Stimulated activated CD8-positive, alpha-beta memory T cell treated with anti-CD3 and anti-CD28 coated beads, Interleukin-15, amount 100 ng/mL, for 4 hours (primary cell): ENCODE measurements at places on chromosomes 7 and 10.

- DNase-seq: no peak
These were observed 578.5 kb upstream of the MKI67 start for GRCh38 chr10:128704716-128705115.

DNA sequence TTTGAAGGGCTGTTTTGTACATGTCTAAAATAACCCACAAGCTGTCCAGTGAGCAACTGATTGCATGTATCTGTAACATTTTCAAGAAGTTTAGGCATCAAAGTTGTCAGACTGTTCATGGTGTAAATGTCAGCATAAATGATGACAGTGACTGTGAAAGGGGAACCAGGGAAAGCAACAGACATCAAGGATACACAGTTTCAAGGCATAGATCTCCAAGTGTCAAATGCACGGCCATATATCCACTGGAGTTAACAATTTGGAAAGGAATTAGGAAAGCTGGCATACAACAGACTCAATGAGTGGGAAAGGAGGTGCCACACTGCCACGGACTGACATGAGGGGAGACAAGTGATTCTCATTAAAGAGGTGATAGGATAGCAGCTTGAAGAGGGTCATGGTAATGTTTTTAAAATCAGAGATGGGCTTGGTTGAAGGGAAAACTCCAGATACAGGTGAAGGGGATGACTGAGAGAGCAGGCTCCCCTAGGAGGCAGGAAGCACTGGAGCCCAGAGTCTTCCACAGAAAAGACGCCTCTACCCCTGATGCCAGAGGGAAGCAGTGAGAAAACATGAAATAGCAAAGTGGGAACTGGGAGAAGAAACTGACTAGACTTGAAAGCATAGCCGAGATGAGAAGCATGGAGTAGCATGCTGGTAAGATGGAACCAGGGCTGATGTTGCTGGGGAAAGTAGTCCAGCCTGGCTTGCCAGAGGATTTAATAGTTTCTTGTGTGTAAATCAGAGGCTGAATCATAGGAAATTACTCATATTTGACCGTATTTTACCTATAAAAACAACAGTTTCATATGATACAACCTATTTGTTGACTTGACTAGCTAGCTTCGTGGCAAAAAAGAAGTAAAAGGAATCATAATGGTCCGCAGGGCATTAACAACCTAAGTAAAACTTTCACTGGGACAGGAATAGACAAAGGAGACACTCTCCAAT lies 18.6 kb downstream of the NSMCE4A start:
- no peak for DNase-seq

- no peak for DNase-seq
These were observed 123.2 kb downstream of the ST7 start for GRCh38 chr7:117076426-117076943.

GRCh38 chr10:65620404-65621048 lies 1305.3 kb upstream of the LRRTM3 start:
- no peak for DNase-seq

DNA sequence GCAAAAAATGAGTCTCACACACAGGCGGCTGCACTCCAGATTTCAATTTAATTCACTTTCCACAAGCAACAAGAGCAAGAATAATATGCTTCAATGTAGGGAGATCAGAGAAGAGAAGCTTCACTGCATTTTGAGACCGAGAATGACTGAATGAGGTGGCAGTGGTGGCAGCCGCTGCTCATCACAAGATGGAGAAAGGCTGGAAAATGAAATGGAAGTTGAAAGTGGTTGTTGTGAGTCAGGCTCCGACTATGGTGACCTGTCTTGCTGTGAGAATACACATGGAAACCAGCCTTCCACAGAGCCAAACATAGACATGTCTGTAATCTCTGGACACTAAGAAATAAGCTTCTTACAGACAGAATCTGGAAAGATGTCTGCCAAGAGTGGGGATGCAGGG lies 499.6 kb upstream of the LRRN3 start:
- no peak for DNase-seq

DNA sequence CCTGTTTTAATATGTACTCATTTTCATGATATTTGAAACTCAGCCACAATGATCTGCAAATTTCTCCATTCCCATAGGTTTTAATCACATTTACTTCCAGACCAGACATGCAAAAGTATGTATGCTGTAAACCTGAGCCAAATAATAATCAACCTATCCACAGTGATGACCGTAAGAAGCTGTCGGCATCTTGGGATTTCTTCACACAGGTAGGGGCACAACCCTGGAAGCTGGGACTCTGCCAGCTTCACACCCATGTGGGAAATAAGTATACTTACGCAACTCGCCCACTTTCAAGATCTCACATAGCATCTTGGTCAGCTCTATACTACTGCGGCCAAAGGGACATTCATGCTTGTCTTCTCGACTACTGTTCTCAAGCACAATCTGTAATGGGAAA lies 352.3 kb downstream of the ELMO1 start:
- no peak for DNase-seq

- DNase-seq: no peak
These were observed 567.7 kb downstream of the TCERG1L start for GRCh38 chr10:130743751-130744271.

DNA sequence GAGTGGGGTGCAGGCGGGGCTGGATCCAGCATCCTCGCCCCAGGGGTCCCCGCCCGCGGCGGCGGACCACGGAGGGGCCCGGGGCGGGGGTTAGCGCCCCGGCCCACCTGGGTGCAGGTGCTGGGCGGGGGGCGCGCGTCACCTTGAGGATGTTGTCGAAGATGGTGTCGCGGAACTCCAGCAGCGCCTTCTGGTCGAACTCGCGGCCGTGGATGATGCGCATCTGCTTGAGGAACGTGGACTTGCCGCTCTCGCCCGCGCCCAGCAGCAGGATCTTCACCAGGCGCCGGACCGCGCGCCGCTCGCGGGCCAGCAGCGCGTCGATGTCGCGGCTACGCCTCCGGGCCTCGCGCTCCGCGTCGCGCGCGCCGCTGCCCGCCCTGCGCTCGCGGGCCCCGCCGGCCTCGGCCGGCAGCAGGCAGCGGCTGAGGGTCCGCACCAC lies 376 bp downstream of the GNA12 start:
- no peak for DNase-seq

GRCh38 chr10:128884496-128885072 lies 582.5 kb upstream of the MGMT start:
- DNase-seq: no peak

- DNase-seq: no peak
These were observed 258.6 kb upstream of the TCERG1L start for GRCh38 chr10:131569851-131570715.

- no peak for DNase-seq
These were observed 138.2 kb downstream of the C10orf105 start for GRCh38 chr10:71581376-71581775.

DNA sequence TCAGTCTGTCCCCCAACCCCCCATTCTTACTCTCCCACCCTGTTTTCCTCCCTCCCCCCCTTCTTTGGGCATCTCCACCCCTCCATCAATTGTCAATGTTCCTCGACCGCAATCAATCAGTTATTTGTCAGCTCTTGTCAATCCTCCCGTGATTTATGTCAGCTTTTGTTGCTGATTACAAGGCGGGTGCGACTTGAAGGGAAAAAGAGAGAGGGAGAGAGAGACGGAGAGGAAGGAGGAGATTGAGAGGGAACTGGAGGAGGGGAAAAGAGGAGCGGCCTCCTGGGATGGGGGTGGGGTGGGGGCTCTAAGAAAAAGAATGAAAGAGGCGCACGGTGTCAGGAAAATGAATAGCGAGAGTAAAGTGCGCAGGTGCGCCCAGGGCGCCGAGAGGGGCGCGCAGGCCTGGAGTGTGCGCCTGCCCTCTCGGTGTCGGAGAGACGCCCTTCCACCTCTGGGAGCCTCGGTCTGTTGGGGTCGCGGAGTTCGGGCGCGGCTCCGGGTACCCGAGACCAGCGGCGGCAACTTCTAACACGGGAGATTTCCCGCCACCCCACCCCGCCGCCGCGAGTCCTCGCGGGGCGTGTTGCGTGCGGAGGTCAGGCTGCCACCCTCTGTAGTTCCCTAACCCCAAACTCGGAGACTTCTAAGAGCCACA lies 1.1 kb upstream of the ZNF503 start:
- no peak for DNase-seq

DNA sequence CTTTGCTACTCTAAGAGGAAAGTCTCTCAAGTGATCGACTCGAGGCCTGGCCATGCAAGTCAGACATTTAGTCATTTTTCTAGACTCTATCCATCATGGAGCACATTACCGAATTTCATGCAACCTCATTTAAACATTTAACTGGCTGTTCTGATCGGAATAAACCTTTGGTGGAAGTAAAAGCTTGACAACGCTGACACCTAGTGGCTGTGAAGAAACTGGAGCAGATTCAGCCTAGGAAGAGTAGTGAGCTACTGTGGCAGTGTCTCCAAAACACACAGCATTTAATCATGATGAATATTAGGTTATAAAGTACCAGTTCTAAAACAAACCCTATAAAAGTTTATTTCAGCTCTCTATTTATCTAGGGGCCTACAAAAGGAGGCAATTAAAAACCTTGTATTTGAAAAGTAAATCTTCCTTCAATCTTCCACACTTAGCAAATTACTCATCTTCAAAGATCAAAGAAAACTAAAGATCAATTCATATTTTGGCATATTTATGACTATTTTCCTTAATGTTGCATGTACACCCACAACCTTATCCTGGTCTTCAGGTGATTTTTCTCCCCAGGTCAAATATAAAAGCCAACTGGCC lies 175.0 kb downstream of the CTNNA3 start:
- DNase-seq: no peak

DNA sequence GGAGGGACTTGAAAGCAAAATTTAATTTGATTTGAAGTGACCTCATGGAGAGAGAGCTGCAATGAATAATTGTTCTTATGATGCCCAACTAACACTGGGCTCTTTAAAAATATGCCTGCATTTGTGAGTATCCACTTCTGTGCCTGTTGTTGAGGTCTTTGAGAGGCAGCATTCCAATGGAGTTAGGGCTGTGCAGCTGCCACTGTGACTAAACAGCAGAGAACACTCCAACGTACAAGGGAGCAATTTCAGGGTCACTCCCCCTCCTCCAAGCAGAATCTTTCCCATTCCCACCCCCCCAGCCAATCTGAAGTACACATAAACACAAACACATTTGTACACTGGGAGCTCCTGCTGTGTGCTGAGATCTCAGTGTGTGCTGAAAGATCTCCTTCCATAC lies 28.0 kb upstream of the GSAP start:
- no peak for DNase-seq

GRCh38 chr10:76034353-76035205 lies 603.2 kb downstream of the LRMDA start:
- no peak for DNase-seq

GRCh38 chr10:129509835-129510234 lies 42.8 kb downstream of the MGMT start:
- no peak for DNase-seq

GRCh38 chr7:74573512-74573911 lies 84.0 kb upstream of the GTF2I start:
- no peak for DNase-seq

- no peak for DNase-seq
These were observed 498.7 kb downstream of the NXPH1 start for GRCh38 chr7:8931906-8932646.

GRCh38 chr10:50501924-50502452 lies 121.8 kb downstream of the SGMS1 start:
- DNase-seq: no peak

DNA sequence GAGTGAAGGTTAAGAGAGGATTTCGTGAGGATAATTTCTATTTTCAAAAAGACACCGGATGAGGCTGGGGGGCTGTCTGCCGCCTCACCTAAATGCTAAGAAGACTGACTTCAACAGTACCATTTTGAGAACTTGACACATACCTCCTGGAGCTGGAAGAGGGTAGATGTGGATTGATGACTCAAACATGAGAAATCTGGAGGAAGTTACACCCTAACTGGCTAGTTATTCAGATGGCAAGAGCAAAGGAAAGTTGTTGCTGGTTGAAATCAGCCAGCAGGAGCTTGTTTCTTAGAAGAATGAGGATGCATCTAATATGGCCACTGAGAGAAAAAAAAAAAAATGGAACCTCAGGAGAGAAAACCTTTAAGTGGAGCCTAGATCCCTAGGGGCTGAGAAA lies 76.2 kb upstream of the KIAA1217 start:
- no peak for DNase-seq

DNA sequence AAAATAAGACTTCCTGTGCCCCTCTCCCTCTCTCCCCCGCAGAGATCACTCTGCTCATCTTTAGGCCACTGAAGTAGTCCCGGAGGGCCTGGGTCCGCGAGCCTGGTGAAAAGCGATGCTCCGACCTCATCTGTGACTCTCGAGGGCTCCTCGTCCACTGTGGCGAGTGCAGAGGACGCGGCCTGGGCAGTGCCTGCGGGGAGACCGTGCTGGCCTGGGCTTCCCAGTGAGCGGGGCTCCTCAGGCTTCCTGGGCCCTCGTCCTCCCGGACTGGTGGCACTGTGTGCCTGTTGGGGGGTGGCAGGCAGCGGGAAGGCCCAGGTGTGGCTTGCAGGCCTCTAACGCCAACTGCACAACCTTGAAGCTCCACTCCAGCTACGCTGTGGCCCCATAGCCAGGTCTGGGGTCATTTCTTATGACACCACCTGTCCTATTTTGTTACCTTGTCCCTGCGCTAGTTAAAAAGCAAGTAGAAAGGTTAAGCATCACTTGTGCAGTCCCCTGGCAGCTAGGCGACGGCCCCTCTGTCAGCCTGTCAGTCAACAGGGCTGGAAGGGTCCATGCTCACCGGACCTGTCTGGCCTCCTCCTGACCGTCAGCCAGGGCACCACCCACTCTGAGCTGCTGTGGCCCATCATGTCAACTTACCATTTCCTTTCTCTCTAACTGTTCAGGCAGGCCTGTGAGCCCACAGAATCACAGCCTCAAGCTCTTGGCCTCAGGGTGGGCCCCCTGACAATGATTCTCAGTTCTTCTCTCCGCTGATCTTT lies 20.5 kb downstream of the MNX1 start:
- no peak for DNase-seq

GRCh38 chr7:158911145-158911544 lies 54.8 kb downstream of the DYNC2I1 start:
- no peak for DNase-seq

DNA sequence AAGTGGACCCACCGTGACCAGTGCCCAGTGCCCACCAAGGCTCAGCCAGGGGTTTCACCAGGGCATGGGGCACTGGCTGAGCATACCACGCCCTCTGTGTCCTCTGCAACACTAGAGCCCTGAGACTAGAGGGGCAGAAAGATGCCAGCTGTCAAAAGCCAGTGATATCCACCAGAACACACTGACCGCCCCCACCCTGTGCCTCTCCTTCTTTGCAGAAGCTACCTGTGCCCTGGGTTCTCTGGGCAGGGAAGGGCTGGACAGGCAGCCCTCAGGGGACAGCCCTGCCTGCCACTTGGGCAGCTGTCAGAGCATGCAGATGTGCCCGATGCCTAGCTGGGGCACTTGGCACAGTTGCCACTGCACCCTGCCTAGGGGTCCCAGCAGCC lies 494 bp downstream of the VSIR start:
- no peak for DNase-seq
